T-helper 17 cell (primary cell): ENCODE measurements at places on chromosomes 5 and 9. TPM values are rescaled to one million over a fixed set of nuclear protein-coding genes. Genes with fewer than 3 reads are reported as not detected.

GRCh38 chr9:20442461-20443319 is 179.6 kb downstream of the MLLT3 start:
- DNase-seq = no peak

- DNase-seq = no peak
Measured at GRCh38 chr5:64566310-64566916, 60.6 kb downstream of the RGS7BP start.

DNA sequence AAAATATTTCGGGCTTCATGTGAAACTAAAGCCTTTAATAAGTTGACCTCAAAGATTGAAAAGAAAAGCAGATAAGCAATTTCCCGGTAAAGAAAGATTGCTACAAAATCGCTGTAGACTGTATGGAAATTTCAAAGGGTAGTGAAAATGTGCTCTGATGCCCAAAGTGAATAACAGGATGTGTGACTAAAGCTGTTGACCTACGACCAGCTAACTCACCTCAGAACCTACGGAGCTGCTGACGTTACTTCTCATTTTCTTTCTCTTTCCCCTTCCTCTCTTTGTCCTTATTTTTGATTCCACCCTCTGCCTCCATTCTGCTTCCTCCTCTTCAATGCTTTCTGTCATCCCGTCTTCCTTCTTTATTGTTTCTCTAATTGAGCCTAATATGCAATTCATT is 103.2 kb downstream of the PDE4D start:
- no peak for DNase-seq

GRCh38 chr5:9222054-9222976 is 323.6 kb downstream of the SEMA5A start:
- DNase-seq = no peak

GRCh38 chr9:87615547-87616148 is 110.3 kb upstream of the CTSL start:
- DNase-seq = no peak

GRCh38 chr5:151612689-151613427 is 21.7 kb upstream of the FAT2 start:
- DNase-seq = no peak

The PKN3 gene
- total RNA-seq = 0.96 TPM

The PLPP7 gene
- not detected for total RNA-seq

The STC2 gene
- total RNA-seq = not detected
